ENCODE measurements at places on chromosomes 6 and 20.

DNA sequence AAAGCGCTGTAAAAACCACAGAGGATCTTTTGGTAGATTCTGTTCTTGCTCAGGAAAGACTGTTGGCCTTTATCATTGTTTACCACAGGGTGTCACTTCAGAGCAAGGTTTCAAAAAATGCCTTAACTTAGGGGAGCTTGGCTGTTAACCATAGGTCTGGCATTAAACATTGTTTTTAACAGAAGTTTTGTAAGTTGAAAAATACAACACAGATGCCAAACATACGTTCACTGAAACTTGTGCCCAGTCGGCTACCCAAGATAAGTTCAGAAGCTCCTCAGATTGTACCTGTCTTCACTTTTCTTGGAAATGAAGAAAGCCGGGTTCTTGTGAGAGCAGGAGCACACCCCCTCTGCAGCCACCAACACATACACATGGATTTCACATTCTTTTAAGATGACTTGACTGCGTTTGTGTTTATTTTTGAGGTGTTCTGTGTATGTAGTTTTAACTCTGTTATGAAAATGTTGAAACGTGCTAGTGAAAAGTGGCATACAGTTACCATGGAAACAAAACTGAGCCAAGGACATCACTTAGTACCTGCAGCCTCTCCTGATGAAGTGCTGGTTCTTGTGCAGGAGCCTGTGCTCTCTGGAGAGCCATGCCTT lies 64.9 kb downstream of the SYCP2L start:
- DNase-seq, result no peak

GRCh38 chr6:167548451-167548850 lies 223.6 kb downstream of the TTLL2 start:
- DNase-seq, result no peak

GRCh38 chr20:5524896-5525295 lies 208.1 kb upstream of the PROKR2 start:
- no peak for DNase-seq

- no peak for DNase-seq
Observed at GRCh38 chr6:12476484-12476883, 186.3 kb downstream of the EDN1 start.

DNA sequence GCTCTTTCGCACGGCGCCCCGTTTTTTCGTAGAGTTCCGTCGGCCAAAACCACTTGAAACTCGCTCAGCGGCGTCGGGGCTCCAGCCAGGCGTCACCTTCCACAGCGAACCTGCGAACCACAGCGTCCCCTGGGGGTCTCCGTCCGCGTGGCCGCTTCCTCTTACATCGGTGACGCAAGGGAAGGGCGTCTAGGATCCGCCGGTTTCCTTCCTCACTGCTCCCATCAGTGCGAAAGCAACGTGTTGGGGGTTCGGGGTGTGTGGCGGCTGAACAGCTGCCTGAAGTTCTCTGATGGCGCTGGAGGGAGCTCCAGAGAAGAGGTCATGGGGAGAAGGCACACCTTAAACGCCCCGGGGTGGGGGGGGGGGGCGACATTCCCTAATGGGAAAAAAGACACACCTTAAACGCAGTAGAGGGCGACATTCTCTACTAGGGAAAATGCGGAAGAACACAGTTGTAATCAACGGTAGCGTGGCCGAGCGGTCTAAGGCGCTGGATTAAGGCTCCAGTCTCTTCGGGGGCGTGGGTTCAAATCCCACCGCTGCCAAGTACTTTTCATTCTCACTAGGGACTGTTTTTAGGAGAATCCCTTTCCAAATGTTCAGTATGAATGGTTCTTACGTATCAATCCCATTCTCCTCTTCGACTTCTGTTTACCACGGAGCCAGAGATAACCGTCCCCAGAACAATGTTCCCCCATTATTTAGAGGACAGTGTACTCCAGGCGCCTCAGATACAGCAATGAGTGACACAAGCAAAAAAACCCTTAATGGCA lies 16.4 kb downstream of the ZNF311 start:
- DNase-seq, result peak; percentile 80

DNA sequence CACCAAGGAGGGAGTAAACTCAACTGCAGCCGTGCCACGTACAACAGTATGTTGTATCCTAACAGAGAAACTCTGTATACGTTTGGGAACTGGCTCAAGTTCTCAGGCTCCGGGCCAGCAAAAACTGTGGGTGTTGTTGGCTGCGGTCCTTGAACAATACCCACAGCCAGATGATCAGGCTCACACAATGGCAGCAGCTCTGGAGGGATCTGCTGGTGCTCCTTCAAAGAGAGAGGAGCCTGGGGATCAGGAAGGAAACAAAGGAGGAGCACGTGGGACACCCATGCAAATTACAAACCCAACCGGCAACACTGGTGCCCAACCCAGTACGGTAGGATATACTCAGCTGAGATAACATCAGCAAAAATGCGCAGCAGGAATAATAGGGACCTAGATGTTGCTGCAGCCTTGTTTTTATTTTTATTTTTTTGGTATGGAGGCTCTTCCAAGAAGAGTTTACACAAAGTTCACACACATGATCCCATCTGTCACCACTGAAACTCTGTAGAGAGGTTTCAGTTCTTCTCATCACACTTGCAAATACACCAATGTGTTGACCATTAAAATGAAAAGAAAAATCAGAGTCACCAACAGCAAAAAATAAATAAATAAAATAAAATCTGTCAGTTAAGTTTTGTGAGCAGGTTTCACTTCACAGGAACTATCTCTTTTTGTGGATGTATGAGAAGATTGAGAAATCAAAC lies 41.2 kb upstream of the PDE10A start:
- DNase-seq, result no peak

DNA sequence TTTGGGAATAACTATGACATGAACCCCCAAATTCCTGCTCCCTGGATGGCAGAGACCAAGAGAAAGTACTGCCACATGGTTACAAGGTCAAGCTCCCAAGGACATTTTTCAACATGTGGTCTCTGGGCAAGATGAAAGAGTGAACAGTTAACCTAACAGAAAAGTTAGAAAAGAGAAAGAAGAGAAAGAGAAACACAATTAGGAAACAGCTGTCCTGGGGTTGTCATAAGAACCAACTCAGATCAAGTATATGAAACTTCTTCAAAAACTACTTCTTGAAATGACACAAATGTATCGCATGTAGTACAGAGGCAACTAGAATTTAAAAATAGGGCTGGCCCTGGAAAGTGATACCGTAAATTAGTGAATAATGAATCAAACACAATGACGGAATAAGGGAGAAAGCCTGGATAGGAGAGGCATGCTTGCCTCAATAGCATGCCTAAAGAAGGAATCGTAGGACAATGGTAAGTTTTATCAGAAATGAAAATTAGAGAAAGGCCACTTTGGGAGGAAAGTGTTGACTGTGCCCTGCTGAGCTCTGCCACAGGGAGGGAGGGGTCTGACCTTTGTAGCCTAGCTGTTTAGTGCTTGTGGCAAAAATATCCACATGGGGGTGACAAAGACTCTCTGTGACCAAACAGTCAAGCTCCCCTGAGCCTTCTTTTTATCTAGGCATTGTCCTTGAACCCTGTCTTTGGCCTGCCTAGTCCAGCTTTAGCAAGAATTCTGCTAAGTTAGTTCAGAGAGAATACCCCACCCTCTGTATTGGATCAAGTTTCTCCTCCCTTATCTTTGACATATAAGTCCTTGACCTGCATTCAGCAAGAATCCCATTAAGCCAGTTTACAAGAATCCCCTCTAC lies 4.3 kb upstream of the DCBLD1 start:
- DNase-seq, result peak; percentile 36

GRCh38 chr20:5806457-5807263 lies 56.5 kb downstream of the SHLD1 start:
- no peak for DNase-seq

- DNase-seq, result no peak
Observed at GRCh38 chr6:165872811-165873210, 209.8 kb upstream of the PDE10A start.

DNA sequence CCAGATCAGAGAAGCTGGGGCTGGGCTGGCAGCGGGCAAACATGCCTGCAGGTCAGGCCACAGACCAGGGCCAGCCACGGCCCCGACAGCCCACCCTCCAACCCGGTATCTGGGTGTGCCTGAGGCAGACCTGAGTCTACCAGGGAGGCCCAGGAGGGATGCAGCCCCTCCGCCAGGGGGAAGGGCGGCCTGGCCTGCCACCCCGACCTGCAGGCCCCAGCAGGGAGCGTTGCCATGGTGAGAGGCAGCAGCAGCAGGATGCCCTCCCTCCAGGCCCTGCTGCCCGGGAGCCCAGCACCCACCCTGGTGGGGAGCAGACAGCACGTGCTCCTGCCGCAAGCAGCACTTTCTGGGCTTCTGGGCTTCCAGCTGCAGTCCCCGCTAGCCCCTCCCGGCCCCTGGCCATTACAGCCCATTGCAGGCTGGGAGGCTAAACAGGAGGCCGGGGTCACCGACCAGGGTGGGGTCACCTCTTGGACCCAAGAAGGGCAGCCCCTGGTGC lies 3.8 kb upstream of the EEF1A2 start:
- no peak for DNase-seq

GRCh38 chr6:105849746-105850145 lies 236.4 kb upstream of the PRDM1 start:
- DNase-seq, result no peak

DNA sequence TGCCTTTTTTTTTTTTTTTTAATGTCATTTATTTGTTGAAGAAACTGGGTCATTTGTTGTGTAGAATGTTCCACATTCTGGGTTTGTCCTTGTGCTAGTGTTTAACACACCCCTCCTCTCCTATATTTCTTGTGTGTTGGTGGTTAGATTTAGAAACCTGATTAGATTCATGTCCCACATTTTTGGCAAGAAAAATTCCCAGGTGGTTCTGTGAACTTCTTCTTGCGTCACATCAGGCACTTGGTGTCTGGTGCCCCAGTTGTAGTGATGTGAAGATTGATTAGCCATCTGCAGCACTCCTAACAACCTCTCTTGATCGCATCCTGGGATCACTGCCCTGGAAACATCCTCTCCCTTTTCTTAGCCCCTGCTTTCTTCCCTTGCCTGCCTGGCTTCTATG lies 7.8 kb downstream of the PIGT start:
- no peak for DNase-seq

GRCh38 chr6:123027408-123027807 lies 31.4 kb downstream of the CLVS2 start:
- DNase-seq, result no peak

DNA sequence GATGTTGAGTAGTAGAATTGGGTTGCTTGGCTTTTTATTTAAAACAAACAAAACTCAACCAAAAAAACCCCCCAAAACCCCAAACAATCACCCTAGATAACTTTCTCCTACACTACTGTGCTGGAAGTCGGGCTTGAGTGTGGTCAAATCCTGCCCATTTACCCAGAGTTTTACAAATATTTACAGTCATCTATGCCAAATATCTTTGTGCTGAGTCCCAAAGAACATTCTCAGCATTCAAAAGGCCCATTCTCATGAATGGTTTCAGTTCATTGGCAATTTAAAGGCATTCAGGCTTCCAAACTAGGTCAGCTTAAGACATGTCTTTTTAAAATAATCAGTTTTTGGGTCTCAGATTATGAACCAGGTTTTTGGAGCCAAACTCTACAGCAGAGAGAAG lies 1.8 kb downstream of the RNF144B start:
- DNase-seq, result no peak

DNA sequence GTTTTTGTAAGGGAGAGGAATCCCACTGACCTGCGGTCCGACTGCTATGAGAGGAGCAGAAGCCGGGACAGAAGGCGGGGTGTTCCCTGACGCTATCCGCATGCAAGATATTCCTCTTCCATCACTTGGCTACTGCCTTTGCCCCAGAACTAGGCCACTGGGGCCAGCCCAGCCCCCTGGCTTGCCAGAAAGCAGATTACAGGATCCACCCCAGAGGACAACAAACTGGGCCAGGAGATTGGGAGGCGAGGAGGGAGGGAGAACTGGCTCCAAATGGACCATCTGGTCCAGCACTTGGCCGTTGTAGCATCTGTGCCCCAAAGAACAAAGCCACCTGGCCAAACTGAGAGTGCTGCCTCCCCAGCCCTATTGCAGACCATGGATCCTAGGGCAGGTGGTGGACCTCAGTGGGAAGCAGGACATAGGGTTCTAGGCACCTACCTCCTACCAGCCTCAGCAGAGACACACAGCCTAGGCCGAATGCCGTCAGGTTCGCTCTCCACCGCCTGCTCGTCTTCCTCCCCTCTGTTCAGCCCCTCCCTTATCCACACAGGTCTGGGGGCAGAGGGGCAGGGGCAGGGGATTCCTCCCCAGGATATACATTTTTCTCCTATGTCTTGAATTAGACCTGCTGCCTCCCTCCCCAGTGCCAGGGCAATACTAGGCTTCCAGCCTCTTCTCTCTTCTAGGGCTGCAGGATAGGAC lies 4.0 kb downstream of the MDGA1 start:
- DNase-seq, result no peak

GRCh38 chr20:41001497-41001896 lies 27.1 kb upstream of the TOP1 start:
- no peak for DNase-seq

DNA sequence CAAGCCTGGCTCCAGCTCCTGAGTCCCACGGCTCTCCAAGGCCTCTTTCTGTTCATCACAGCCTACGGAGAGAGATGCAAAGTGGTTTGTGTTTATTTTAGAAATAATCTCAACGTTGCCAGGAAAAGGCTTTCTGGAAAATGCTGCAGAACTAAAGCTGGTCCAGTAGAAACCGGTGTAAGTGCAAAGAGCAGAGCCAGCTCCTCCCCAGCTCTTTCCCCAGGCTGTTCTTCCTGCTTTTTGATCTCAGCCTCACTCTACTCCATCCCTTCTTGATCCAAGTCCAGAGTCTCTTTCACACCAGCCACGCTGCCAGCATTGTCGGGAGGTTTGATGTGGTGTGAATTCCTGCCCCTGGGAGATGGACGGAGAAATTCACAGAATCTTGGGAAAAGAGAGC lies 69.8 kb downstream of the TMEM170B start:
- no peak for DNase-seq

GRCh38 chr6:169839029-169839481 lies 87.6 kb downstream of the ERMARD start:
- DNase-seq, result no peak

- peak; percentile 43 for DNase-seq
Observed at GRCh38 chr6:157514659-157515496, 133.9 kb downstream of the ZDHHC14 start.

GRCh38 chr6:75778757-75779156 lies 29.7 kb downstream of the MYO6 start:
- no peak for DNase-seq

DNA sequence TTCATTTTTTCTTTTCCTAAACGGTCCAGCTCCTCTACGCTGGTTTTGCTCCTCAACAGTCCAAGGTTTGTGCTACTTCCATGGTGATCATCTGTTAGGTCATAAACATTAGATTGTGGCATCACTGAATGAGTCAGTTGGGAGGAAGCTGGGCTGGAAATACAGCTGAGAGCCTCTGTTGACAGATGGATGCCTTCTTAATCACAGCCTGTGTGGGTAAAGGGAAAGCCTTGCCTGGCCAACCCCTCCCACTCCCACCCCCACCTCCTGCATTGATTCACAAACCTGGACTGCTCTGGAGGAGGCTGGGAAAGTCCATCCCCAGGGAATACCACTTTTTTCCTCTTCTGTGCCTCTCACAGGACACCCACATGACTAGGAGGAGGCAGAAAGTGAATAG lies 180.6 kb upstream of the CCN2 start:
- peak; percentile 15 for DNase-seq

DNA sequence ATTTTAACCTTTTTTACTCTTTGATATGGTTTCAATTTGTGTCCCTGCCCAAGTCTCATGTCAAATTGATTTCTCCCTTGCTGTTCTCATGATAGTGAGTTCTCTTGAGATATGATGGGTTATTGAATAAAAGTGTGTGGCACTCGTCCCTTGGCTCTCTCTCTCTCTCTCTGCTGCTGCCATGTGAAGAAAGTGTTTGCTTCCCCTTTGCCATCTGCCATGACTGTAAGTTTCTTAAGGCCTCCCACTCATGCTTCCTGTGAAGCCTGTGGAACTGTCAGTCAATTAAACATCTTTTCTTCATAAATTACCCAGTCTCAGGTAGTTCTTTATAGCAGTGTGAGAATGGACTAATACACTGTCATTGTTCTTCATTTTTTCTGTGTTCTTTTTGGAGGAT lies 48.5 kb downstream of the LIN28B start:
- DNase-seq, result no peak

All from CD4-positive, alpha-beta T cell treated with Interleukin-1 beta for 1 hour (primary cell).